HS-5 (cell line): ENCODE measurements at places on chromosomes 3 and 15.

GRCh38 chr3:62571916-62572315 is 198.6 kb upstream of the FEZF2 start:
- DNase-seq: no peak

GRCh38 chr3:3800685-3801493 is 1.7 kb downstream of the LRRN1 start:
- no peak for DNase-seq

- peak; percentile 14 for DNase-seq
Observed at GRCh38 chr3:187777331-187777941, 32.2 kb upstream of the BCL6 start.

DNA sequence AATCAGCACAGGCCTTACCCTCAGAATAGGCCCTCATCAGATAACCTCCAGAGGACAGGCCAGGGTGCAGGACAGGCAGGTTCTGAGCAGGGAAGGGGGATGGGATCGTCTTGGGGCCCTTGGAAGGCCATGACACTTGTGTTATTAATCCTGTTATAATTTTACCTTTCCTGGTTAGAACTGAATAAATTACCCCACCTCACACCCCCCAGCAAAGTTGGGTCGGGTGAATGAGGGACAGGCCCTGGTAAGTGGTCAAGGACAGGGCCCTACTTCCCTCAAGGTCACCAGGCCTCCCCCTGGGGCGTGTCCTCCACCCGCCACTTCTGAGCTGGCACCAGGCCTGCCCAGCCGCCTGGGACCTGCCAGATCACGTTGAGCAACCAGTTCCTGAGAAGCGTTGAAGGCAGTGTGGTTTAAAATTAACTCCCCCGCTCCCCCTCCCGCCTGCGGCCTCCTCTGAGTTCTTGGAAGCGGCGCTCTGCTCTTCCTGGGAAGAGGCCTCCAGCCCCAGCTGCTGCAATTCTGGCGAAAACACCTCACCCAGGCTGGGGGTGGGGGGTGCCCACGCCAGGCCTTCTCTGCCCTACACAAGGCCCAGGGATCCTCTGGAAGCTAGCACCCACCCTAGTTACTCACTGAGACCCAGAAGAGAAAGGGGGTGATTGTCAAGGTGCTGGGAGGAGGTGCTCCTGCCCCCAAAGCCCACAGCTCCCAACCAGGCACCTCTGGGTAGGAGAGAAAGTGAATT is 10.6 kb downstream of the CISH start:
- peak; percentile 64 for DNase-seq

DNA sequence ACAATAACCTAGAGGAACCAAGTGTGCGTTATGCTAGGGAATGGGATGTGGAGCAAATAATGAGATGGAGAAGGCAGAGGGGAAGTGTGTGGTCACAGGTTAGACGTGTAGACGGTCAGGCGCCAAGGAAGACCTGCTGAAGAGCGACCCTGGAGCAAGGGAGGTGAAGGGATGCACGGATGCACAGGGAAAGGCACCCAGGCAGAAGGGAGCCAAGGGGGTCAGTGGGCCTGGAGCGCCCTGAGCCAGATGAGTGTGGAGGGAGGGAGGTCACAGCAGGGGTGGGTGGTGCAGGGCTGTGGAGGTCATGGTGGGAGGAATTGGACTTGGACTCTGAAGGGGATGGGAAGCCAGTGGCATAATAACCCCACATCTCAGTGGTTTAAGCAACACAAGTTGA is 70.2 kb downstream of the SLC6A1 start:
- no peak for DNase-seq

DNA sequence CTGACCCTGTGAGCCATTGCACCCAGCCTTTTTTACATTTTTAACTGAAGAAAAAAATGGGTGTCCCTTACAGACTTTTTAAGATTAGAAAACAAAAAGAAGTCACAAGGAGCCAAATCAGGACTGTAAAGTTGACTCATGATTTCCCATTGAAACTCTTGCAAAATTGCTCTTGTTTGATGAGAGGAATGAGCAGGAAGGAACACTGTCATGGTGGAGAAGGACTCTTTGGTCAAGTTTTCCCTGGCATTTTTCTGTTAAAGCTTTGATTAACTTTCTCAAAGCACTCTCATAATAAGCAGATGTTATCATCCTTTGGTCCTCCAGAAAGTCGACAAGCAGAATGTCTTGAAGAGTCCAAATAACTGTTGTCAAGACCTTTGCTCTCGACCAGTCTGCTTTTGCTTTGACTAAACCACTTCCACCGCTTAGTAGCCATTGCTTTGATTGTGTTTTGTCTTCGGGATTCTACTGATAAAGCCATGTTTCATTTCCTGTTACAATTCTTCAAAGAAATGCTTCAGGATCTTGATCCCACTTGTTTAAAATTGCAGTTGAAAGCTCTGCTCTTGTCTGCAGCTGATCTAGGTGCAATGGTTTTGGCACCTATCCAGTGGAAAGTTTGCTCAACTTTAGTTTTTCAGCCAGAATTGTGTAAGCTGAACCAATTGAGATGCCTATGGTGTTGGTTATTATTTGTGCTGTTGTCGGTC is 369.4 kb downstream of the MAGI1 start:
- DNase-seq: no peak

DNA sequence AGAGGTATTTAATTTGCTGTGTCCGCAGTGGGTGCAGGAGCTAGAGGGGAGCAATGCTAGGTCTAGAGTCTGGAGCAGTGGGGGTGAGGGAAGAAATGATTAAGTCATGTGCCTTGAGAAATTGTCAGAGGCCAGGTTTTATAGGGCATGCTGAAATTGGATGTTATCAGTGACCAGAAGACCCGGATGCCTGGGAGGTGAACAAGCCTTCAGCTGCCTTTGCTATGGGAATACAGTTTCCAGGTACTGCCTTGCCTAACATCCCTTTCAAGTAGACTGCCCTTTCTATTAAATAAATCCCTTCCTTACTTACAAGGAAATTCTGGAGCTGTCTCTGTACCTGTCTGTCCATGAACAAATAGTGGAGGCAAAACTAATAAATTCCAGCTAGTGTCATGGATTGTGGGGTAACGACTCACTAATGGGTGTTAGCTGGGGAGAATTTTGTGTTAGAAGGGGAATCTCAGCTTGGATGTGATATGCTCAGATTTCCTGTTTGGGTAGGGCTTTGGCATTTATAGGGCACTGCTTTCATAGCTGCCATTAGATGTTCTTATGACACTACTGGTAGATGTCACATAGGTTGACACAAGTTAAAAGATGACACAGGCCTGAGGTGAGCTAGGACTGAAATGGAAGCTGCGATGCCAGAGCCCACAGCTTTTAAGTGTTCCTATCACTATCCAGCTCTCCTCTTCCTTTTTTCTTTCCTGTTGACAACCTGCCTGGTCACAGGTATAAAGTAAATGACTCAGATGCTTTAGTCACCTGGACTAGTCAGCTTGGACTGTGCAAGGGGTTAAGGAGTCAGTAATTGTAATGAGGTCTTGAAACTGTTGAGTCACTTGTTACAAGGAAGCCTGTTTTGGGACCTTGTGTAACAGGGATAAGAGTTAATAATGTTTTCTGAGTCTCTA is 21.3 kb downstream of the CHD2 start:
- no peak for DNase-seq

GRCh38 chr3:105398437-105398836 is 31.7 kb downstream of the ALCAM start:
- no peak for DNase-seq

- DNase-seq: no peak
Observed at GRCh38 chr3:120129718-120130513, 35.7 kb upstream of the GSK3B start.

DNA sequence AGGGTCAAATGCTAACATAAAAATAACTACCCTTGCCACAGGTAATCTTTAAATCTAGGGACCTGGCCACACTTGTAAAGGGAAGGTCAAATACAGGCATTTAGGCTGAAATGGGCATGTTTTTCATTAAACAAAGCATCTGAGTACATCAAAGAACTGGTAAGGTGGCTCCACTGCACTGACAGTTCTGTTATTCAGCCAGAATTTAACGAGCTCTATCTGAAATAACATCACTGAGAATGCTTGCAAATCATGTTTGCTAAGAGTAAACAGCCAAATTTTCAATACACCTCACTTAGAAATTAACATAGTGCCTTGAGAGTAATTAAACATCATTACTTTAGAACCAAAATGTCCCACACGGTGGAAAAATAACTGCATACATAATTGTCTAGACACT is 118.9 kb downstream of the MTHFS start:
- no peak for DNase-seq

DNA sequence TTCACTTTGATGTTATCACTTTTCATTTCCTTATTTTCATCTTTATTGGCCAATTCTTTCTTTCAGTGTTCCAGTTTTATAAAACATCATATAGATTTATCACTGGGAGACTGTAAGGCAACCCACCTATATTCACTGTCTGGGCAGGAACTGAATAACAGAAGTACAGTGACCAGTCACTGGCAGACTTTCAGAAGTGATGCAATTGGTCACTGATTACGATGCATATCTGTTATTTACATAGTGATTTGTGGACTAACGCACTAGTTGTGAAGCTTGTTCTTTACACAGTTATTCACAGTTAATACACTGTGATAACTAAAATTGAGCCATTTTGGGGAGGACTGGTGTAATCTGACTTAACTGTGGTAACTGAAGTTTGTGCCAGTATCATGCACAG is 190.2 kb upstream of the DPH6 start:
- no peak for DNase-seq

GRCh38 chr15:46677491-46677890 is 1039.8 kb upstream of the SEMA6D start:
- no peak for DNase-seq
